ENCODE measurements at places on chromosomes 3 and 15.

GRCh38 chr15:57444877-57445513 is 68.7 kb downstream of the CGNL1 start:
- no peak for DNase-seq

DNA sequence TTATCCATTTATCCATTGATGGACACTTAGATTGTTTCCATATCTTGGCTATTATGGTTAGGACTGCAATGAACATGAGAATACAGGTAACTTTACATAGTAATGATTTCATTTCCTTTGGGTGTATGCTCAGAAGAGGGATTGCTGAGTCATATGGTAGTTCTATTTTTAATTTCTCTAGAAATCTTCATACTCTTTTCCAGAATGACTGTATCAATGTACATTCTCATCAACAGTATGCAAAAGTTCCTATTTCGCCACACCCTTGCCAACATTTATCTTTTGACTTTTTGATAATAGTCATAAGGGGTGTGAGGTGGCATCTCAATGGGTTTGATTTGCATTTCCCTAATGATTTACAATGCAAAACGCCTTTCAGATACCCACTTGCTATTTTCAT is 6.2 kb upstream of the NIPA1 start:
- DNase-seq, result no peak

DNA sequence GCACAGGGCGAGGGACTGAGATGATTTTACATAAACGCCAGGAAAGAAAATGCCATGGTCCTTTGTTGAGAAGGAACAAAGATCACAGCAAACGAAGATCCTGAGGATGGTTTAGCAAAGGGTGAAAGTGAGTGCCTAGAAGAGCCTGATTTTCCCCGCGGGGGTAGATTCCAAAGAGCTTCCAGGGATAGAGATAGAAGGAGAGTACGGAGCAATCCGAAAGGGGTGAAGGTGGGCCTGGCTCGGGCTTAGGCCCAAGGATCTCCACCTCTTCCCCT is 977 bp downstream of the CDC25A start:
- no peak for DNase-seq

GRCh38 chr3:23751212-23751723 is 54.5 kb upstream of the UBE2E1 start:
- DNase-seq, result no peak

- DNase-seq, result no peak
Observed at GRCh38 chr3:100697172-100697571, 12.1 kb upstream of the TFG start.

GRCh38 chr3:25533399-25533798 is 105.3 kb downstream of the RARB start:
- no peak for DNase-seq
